GM12864 (cell line): ENCODE measurements at places on chromosomes 2 and 18.

GRCh38 chr2:60899892-60900249 lies 18.5 kb downstream of the REL start:
- no peak for DNase-seq

DNA sequence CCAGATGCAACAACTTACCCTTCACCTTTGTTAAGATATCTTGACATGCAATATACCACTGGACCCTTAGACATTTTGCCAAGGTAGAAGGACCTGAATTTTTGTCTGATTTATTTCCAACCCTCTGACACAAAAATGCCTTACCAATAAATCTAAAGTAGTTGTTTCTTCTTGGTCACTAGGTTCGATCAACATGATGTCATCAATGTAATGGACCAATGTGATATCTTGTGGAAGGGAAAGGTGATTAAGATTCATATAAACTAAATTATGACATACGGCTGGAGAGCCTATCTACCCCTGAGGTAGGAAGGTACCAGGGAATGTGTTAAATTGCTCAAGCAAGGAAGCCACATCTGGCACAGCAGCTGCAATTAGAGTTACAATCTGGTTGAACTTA lies 67.7 kb upstream of the SERPINE2 start:
- DNase-seq: no peak

- DNase-seq: no peak
These were observed 234.3 kb downstream of the LRATD1 start for GRCh38 chr2:14866736-14867352.

DNA sequence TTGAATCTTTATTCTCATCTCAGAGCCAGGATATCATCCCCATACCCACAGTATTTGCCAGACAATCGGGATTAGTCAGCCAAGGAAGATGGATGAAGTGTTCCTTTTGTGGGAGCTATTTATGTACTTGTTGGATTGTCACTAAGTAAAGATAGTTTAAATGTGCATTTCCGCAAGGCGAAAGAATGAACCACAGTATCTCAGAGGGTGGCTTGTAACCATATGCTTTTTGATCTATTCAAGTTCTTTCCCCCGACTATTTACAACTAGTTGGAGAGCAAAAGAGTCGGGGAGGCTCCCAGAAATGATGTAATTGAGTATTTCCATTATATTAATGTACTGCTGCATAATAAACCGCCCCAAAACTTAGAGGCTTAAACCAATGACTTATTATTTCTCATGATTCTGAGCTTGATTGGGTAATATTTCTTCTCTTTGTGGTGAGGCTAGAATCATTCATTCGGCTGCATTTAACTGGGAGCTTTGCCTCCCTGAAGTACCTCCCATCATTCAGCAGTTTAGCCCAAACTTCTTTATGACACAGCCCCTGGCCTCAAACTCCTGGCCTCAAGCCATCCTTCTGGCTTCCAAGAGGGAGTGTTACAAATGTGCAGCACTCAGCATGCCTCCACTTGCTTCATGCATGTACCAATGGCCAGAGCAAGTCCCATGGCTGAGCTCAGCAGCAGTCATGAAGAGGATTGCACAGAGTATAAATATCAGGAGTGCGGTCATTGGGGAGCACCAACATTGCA lies 423.7 kb downstream of the METTL4 start:
- no peak for DNase-seq

DNA sequence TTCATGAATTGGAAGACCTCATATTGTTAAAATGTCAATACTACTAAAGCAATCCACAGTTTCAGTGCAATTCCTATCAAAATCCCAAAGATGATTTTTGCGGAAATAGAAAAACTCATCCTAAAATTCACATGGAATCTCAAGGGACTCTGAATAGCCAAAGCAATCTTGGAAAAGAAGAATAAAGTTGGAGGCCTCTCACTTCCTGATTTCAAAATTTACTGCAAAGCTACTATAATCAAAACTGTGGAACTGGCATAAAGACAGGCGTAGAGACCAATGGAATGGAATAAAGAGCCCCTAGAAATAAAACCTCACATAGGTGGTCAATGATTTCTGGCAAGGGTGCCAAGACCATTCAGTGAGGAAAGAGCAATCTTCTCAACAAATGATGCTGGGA lies 42.3 kb downstream of the ACOXL start:
- DNase-seq: no peak

- no peak for DNase-seq
These were observed 562 bp downstream of the TWSG1 start for GRCh38 chr18:9334973-9335696.

DNA sequence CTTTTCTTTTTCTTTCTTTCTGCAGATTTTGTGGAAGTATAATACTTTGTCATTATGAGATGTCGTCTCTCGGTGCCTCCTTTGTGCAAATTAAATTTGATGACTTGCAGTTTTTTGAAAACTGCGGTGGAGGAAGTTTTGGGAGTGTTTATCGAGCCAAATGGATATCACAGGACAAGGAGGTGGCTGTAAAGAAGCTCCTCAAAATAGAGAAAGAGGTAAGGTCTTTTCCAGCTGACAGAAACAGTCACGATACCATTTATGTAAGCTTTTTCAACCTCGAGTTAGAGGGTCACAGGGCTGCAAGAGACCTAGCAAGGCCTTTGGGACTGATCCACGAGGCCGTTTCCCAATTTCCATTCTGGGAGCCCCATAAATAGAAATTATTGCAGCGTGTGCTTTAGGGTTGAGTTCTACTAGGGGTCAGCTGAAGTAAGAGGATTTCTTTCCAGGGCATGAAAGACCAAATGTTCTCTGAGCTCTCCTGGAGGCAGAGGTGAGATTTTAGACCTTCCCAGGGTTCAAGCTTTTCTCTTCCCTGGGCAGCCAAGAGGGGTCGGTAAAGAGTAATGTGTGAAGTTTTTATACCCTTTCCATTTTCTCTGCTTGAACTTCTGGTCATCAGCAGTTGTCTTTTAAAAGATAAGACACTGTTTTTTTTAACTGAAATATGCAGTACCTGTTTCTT lies 15.5 kb downstream of the MAP3K20 start:
- DNase-seq: no peak

- DNase-seq: no peak
These were observed 37.4 kb downstream of the SCTR start for GRCh38 chr2:119486886-119487285.

GRCh38 chr2:205698286-205699268 lies 16.3 kb downstream of the NRP2 start:
- no peak for DNase-seq

GRCh38 chr2:71736091-71736861 lies 282.9 kb downstream of the DYSF start:
- DNase-seq: no peak

GRCh38 chr18:55861266-55861665 lies 273.3 kb upstream of the TCF4 start:
- DNase-seq: no peak

DNA sequence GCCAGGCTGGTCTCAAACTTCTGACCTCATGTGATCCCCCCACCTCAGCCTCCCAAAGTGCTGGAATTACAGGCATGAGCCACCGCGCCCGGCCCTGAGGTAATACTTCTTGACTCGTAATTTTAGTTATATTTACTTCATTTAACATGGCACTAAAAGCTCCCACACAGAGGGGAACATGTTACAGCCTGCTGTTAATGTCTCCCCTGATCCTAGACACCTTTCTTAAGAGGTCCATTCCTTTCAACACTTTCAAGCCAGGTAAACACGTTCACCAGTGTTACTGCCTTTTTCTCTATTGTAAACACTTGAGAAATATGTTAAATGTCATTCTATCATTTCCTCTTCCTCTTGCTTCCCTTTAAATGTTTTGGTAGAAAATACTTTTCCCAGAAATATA lies 161.4 kb downstream of the METTL4 start:
- DNase-seq: no peak

DNA sequence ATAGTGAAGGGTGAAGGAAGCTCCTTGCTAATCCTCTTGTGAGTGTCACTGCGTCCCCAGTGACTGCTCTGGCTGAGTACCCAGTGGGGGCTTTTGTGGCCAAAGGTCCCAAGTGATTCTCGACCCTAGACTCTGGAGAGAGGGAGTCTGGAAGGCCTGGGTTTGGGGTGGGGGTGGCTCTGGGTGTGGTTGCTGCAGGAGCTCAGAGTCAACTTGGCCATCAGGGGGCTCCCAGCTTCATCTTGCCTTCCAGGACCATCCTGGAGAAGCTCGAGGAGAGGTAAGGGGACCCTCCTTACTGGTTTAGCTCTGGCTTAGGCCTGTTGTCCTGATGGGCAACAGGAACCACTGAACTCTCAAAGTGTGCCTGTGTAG lies 592 bp downstream of the PSD4 start:
- DNase-seq: no peak

DNA sequence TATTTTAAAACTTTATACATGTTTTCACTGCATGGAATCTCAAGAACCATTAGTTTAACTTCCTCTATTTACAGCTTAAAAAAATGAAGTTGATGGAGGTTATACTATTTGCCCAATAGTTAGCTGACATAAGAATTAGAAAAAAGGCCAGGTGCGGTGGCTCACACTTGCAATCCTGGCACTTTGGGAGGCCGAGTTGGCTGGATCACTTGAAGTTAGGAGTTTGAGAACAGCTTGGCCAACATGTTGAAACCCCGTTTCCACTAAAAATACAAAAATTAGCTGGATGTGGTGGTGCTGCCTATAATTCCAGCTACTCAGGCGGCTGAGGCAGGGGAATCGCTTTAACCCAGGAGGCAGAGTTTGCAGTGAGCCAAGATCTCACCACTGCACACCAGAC lies 125.1 kb upstream of the CDH19 start:
- DNase-seq: no peak

GRCh38 chr2:180962727-180963314 lies 17.6 kb upstream of the UBE2E3 start:
- DNase-seq: no peak

- no peak for DNase-seq
These were observed 9.0 kb downstream of the SP140L start for GRCh38 chr2:230335864-230336506.

- no peak for DNase-seq
These were observed 92.7 kb upstream of the KLF7 start for GRCh38 chr2:207258263-207258991.

DNA sequence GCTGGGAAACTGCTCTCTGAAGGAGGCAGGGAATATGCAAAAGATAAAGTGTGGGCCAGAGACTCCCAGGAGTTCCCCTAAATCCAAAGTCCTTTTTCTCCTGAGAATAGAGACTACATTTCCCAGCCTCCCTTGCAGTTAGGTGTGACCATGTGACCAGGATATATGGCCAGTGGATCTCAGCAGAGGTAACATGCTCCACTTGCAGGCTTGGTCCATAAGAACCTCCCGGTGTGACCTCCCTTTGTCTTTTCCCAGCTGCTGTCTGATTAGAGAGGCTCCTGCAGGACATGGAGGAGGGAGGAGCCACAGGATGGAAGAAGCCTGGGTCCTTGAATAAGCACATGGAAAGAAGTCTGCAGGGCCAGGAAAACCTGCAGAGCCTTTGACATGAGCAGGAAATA lies 76.2 kb downstream of the TGFA start:
- DNase-seq: no peak

DNA sequence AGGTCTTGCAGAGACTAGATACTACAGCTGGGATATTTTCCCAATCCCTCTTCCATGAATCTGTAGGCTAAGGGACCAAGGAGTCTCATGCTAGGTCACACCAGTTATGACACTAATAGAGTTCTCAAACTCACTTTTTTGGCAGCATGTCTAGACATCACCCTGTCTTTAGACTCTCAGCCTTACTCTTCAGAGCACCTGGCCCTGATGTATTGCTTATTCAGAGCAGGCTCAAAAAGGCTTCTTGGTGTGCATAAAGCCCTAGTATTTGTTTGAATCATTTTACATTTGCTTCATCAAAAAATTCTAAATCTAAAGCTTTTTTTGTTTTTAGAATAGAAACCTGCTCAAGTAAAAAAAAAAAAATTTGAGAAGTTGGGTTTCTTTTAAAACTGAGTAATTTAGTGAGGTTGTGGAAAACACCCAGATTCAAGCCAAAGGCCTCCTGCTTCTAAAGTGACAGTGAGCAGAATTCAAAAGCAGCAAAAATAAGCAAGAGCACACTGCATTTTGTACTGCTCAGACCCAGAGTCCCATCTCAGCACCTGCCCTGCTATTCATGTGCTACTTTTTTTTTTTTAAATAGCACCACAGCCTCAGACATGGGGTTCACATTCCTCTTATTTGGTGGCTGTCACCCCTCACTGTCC lies 18.0 kb upstream of the DNAH6 start:
- no peak for DNase-seq

DNA sequence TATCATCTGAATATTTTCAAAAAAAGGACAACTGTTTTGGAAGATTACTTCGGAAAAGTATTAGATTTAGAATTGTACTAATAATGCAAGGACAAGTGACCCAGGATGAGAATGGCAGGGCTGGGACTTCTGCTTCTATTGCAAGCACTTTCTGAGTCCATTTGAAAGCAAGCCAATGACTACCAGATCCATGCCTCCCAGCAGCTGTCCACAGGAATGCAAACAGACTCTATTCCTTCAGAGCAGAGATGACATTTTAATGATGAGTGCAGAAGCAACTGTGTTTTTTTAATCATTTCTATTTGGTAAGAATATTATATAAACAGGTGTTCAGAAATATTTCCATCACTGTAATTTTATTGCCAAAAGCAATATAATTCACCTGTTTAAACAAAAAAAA lies 456.7 kb downstream of the SOX11 start:
- no peak for DNase-seq

- no peak for DNase-seq
These were observed 105.8 kb downstream of the MTCL1 start for GRCh38 chr18:8811115-8811514.

GRCh38 chr2:68388772-68389171 lies 23.7 kb downstream of the PLEK start:
- no peak for DNase-seq

DNA sequence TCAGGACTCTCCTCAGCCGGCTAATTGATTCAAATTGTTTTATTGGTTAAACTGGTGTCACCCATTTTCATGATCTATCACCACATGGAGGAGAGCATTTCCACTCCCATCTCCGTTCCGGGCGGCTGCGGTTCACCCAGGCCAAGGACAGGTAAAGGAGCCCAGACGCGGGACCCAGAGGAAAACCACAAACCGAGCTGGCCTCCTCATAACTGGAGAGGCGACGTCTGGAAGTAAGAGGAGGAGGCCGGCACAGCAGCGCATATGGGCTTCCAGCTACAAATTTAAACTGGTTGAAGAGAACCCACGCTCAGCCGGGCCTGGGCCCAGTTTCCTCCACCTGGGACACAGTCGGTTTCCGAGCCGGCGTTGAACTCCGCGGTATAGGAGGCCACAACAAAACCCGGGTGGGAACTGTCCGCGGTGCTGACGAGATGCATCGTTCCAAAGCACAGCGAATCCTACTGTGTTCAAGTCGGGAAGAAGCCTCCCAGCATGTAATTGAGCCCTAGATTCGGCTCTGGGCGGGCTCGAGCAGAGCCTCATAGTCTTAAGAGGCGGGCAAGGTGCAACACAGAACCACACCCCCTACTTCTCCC lies 3.0 kb upstream of the SKOR2 start:
- no peak for DNase-seq

DNA sequence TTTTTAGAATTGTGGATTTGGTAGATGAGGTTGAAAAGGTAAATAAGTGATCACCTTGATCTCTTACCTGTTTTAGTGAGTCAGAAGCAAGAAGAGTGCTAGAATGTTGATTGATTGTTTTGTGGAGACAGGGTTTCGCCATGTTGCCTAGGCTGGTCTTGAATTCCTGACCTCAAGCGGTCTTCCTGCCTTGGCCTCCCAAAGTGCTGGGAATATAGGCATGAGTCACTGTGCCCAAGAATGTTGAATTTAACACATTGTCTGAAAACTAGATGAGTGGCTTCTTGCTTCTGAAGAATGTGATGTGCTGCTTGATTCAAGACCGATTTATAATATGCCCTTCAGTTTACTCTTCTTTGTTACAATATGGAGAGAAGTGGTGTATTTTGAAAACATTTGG lies 121.3 kb downstream of the FMNL2 start:
- no peak for DNase-seq
